CD4-positive, CD25-positive, alpha-beta regulatory T cell (primary cell): ENCODE measurements at places on chromosomes 3 and 15. TPM values are rescaled to one million over a fixed set of nuclear protein-coding genes. Genes with fewer than 3 reads are reported as not detected.

The MCF2L2 gene
- total RNA-seq = 20.7 TPM

The EPHA3 gene
- total RNA-seq = not detected

The RARB gene
- total RNA-seq = not detected

The CHRD gene
- not detected for total RNA-seq

The ZNF502 gene
- 0.94 TPM for total RNA-seq

The SERPINI1 gene
- total RNA-seq = 2.4 TPM

The MYEF2 gene
- 19.0 TPM for total RNA-seq

The ST3GAL6 gene
- 0.89 TPM for total RNA-seq

The ZNF662 gene
- total RNA-seq = 1.3 TPM

The IGF2BP2 gene
- 3.6 TPM for total RNA-seq

DNA sequence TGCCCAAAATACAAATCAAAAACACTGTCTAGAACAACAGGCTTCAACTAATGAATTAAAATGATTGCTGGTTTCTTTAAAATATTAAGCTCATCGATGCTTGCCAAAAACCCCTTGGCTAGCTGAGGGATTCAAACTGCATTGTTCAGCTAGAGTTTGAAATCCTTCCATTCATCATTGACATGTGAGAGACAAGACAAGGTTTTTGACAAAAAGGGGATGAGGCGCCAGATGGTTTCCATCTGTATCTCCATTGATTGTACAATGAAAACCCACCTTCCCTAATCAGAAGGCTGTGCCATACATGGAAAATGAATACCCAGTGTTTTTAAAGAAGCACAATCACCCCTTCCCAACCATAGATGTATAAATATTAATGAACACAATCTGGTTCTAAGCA lies 67.8 kb downstream of the THRB start:
- DNase-seq = no peak

GRCh38 chr15:78448441-78449219 lies 10.6 kb downstream of the IREB2 start:
- no peak for DNase-seq

DNA sequence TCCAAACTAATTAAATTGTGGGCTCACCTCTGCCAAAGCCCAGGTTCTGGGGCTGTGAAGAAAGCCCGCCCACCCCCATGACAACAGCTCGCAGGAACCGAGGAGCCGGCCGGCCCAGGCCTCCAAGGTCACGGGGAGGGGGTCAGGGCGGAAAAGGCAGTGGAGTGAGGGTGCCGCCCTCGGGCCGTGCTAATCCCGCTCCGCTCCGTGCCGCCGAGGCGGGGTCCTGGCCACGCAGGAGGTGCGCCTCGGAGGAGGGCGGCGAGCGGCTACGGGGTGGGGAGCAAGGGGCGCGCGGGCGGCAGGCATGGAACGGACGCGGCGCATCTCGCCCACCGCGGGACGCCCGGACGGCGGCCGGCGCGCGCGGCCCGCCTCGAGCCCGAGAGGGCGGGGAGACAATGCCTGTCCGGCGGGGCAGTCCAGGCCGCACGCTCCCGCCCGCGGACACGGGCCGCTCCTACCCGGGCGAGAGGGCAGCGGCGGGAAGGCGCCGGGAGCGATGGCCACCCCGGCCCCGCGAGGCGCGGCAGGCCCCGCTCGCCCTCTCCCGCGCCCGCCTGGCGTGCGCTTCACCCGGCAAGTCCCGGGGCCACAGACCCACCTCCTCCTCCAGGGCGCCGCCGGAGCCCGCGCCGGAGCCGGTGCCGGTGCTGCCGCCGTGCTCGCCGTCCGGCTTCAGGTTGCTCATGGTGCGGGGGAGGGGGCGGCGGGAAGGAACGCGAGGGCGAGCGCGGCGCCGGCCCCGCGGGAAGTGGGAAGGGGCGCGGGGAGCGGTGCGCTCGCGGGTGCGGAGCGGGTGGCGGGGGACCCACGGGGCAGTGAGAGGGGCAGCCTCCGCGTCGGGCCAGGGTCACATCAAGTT lies 528 bp downstream of the RBPMS2 start:
- DNase-seq = no peak

DNA sequence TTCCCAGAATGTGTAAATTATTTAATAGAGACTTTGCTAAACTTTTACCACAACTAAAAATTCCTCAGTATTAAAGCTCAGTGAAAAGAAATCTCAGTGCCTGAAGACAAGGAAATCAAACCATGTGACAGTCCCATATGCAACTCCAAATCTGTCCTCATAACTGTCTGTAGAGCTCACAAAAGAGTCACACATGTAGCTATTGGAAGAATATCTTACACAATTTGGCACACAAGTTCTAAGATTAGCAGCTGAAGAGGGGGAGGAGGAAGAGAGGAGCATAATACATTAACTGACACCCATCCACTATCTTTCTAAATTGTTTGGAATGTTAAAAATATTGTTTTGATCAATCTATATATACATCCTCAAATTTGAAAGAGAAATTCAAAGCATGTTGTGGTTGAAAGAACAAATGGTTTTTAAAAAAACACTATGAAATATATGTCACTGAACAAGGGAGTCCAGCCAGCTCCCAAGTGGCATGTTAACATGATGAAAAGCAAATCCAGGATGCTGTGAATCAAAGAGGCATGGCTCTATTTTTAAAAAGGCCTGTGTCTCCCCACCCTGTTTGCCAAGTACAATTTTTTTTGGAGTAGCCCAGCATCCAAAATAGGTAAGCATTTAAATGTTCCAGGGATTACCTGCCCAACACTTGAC lies 126.3 kb upstream of the NANOGP8 start:
- no peak for DNase-seq

DNA sequence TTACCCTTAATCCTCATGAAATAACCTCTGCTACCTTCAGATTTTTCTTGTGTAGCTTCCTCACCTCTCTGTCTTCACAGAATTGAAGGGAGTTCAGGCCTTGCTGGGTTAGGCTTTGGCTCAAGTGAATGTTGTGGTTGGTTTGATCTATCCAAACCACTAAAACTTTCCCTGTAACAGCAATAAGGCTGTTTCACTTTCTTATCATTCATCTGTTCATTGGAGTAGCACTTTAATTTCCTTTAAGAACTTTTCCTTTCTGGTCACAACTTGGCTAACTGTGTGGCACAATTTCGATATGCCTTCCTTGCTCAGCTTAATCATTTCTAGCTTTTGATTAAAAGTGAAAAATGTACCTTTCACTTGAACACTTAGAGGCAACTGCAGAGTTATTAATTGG lies 129.8 kb downstream of the NR1I2 start:
- no peak for DNase-seq

DNA sequence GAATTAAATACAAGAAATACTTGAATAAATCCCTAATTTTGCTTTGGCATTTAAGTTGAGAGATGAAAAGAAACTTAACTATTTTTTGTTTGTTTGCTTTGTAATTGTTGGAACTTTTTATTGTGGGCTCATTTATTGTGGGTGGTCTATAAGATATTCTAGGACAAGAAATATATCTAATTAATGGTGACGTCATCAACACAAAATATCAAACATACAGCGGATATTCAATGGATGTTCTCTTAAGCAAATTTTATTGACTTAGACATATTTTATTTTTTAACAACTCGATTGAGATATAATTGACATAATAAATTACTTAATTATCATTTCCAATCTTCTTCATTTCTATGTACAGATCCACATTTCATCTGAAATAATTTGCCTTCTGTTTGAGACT lies 30.0 kb downstream of the SYNPR start:
- no peak for DNase-seq

DNA sequence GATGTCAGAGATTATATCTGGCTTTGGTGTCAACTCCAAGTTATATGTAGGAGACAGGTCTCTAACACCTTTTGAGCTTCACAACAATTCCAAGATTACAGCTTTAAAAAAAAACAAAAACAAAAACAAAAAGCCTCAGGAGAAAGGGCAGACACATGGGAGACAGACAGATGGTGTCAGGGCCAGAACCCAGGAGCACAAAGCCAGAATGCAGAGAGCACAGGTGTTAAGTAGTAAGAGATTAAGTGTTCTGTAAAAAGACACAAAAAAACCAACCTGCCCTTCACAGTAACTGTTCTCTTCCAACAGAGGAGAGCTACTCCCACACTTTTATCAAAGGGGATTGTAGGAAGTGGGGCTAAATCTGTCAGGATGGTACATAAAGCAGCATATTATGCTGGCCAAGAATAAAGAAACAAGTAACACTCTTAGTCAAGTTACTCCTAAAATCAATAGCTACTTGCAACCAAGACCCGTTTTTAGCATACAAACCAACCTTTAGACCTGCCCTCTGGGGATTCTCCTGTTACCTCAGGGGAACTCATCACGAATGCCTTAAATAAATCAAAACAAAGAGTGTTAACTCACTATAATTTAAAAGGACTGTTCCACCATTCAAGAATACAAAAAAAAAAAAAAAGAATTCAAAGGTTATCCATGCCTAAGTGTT lies 5.9 kb downstream of the CPEB1 start:
- no peak for DNase-seq

DNA sequence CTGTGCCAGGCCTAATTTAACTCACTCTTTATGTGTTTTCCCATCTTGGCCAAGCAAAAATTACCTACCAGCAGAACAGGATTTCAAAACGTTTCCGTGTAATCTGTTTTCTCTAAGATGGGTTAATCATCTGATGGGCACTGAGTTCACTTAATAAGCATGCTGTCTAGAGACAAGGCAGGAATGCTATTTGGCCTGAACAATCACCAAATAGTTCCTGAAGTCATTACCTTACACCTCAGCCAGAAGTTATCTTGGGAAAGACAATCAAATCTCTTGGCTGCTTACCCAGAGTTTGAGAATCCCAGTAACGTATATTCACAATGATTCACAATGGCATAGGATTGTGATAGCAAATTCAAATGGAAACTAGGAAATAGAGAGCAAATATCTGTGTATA lies 779.1 kb downstream of the CADM2 start:
- no peak for DNase-seq

DNA sequence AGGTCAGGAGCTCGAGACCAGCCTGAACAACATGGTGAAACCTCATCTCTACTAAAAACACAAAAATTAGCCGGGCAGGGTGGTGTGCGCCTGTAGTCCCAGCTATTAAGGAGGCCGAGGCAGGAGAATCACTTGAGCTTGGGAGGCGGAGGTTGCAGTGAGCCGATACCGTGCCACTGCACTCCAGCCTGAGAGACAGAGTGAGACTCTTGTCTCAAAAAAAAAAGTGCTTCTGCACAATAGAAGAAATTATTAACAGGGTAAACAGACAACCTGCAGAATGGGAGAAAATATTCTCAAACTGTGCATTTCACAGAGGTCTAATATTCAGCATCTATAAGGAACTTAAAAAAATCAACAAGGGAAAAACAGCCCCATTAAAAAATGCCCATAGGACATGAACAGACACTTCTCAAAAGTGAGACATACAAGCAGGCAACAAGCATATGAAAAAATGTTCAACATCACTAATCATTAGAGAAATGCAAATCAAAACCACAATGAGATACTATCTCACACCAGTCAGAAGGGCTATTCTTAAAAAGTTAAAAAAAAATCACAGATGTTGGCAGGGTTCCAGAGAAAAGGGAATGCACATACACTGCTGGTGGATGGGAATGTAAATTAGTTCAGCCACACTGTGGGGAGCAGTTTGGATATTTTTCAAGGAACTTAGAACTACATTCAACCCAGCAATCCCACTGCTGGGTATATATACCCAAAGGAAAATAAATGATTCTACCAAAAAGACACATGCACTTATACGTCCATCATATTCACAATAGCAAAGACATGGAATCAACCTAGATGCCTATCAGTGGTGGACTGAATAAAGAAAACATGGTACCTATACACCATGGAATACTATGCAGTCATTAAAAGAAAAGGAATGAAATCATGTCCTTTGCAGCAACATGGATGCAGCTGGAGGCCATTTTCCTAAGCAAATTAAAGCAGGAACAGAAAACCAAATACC lies 75.5 kb downstream of the MSL2 start:
- DNase-seq = no peak

DNA sequence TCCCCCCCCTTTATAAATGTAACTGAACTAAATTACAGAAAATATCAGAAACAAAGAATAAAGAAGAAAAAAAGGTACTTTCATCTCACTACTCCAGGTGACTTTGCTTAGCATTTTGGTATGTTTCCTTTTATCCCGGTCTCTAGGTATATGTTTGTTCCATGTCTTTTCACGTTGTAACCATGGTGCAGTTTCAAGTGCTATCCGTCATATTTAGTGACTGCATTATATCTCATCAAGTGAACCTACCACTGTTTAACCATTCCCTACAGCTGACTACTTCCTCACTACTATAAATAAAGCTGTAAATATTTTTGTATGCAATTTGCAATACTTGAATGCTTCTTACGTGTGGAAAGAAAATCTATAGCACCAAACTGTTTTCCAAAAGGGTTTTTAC lies 2.2 kb downstream of the BTBD1 start:
- DNase-seq = no peak

- DNase-seq = no peak
Observed at GRCh38 chr3:130014526-130014925, 40.0 kb downstream of the TRH start.

- DNase-seq = no peak
Observed at GRCh38 chr15:92421976-92422375, 28.3 kb downstream of the ST8SIA2 start.

GRCh38 chr15:47196048-47196447 lies 521.3 kb upstream of the SEMA6D start:
- DNase-seq = peak; percentile 52

DNA sequence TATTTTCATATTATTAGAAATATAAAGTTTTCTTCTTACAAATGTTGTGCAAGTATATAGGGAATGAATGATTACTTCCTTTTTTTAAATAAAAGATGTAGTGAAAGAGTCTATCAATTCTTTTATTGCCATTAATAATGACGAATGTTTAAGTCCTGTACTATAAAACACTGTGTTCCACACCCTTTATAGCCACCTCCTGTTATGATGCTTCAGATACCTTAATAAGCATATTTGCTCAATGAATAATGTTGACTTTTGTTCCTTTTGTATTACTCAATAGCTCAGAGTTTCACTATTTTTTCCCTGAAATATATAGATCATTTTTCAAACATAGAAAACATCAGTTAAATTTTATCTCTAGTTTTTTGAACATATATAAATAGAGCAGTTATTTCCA lies 378.2 kb upstream of the THBS1 start:
- no peak for DNase-seq

- no peak for DNase-seq
Observed at GRCh38 chr3:10858091-10858490, 42.1 kb downstream of the SLC6A11 start.

- DNase-seq = no peak
Observed at GRCh38 chr3:181987736-181988135, 276.0 kb downstream of the SOX2 start.

DNA sequence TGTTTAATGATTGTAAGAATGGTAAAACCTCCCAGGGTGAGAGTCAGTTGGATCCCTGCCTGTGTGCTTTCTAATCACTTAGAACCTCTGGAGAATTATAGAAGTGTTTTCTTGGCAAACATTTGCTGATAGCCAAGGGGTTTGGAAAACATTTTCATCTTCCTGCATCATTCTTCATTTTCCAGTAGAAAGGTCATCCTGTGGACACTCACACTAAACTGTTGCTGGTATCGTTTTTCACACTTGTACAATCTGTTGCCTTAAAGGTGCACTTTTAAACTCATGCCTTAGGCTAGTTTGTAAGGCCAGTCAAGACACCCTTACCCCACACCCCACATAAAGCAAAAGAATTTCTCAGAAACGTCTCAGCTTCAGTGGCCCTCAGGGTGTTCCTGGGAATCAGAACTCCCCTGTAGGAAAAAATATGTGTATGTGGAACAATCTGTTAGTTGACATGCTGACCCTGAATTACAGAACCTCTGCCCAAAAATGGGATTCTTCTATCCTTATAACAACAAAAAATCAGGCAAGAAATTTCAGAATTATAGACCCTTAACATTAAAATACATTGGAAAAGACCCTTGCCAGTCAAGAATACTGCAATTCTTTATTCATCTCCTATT lies 5.8 kb upstream of the PLD1 start:
- DNase-seq = no peak
